ENCODE measurements at places on chromosomes 13 and 19.

DNA sequence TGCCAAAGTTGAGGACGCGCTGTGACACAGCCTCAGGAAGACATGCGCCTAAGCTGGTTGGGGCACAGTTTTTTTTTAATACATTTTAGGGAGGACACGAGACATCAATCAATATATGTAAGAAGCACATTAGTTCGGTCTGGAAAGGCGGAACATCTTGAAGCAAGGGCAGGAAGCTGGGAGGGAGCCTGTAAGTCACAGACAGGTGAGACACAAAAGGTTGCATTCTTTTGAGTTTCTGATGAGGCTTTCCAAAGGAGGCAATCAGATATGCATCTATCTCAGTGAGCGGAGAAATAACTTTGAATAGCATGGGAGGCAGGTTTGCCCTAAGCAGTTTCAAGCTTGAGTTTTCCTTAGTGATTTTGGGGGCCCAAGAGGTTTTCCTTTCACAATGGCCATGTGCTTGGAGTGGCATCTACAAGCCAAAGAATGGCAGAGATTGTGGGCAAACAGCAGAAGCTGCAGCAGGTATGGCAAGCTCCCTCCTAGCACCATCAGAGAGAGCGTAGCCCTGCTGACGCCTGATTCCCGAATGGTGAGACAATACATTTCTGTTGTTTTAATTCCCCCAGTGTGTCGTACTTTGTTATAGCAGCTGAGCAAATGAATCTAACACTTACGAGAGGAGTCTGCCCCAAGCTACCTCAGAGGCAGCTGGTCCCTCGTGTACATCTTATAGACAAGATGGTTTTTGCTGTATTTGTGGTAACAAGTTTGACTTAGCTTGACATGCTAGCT lies 99.5 kb upstream of the TMTC4 start:
- ATAC-seq: no peak

GRCh38 chr13:104289400-104289799 lies 1223.2 kb upstream of the SLC10A2 start:
- no peak for ATAC-seq

- ATAC-seq: no peak
Observed at GRCh38 chr19:10651851-10652250, 2.3 kb upstream of the ILF3 start.

DNA sequence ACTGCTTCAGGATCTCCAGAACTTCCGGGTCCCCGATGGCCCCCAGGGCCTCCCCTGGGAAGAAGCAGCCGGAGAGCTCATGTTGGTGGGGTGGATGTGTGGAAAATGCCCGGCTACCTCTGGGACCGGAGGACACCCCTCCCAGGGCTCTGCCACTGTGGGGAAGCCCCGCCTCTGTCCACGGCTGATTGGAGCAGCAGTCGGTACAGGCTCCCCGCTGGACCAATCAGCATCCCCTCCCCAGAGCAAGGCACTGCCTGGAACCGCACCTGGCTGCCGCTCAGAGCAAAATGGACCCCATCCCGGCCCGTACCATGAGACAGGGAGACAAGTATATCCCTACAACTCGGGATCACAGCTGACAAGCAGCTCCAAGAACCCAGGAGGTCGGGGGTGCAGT lies 6.4 kb downstream of the DOHH start:
- peak; percentile 69 for ATAC-seq
